ENCODE measurements at places on chromosomes 1 and 21.
A peak's percentile ranks its signal among the peaks of the same experiment; 100 is the strongest.

DNA sequence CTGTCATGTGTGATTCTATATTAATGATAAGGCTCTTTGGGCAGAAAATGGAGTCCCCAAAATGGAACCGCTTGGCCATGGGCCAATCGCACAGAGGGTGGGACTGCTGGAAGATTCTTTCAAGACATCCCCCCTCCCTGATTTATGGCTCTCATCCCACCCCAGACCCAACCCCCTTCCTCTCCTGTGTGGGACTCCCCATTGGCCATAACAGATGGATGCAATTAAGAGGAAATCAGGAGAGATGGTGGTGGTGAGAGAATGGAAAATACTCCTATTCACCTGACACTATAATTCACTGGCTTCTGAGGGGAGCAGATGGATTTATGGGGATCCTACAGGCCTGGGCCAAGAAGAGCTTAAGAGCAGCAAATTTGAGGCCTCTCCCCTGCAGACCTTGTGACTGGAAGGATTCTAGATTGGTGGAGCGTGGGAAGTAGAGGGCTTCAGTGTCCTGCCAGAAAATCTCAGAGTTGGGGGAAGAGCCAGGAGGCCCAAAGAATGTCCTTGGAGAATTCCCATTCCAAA is 1.7 kb downstream of the IGFN1 start:
- DNase-seq: peak; percentile 41

DNA sequence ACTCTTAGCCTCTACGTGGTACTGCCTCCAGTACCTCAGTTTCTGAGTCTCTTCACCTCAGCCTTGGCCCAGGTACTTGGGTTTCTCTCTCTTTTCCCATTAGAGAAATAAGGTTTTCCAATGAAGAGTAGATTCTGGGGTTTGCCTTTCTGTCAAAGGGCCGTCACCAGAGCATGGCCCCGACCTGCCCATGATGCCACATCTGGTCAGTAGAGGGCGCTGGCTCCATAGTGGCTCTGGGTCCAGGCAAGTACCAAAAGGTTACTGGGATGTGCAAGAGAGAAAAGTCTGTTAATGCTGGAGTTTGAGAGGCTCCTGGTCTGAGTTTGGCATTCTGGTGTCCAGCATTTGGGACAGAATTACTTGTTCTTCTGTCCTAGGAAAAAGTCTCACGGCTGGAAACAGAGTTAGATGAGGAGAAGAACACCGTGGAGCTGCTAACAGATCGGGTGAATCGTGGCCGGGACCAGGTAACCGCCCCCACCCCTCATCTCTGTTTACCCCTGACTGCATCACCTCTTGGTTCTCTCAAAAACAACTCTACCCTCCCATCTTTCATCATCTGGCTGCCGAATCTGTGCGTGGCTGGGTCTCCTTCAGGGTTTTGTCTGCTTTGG is 5.3 kb upstream of the TUFT1 start:
- DNase-seq: no peak

DNA sequence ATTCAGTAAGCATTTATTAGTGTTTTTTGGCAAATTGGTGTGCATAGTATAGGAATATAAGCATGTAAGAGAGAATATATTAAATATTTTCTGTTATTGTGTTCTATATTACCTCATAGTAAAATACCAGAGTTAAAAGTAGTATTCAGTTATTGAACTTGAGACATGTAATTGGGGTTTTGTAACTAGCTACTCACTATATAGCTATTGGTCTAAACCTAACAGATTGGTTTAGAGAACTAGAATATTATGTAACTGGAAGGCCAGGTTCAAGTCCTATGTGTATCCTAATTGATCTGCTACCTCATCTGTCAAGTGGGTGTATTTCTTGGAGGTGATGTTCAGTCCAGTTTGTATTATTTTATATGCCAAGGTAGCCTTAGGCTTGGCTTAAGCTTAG is 26.3 kb downstream of the CLIC4 start:
- no peak for DNase-seq

DNA sequence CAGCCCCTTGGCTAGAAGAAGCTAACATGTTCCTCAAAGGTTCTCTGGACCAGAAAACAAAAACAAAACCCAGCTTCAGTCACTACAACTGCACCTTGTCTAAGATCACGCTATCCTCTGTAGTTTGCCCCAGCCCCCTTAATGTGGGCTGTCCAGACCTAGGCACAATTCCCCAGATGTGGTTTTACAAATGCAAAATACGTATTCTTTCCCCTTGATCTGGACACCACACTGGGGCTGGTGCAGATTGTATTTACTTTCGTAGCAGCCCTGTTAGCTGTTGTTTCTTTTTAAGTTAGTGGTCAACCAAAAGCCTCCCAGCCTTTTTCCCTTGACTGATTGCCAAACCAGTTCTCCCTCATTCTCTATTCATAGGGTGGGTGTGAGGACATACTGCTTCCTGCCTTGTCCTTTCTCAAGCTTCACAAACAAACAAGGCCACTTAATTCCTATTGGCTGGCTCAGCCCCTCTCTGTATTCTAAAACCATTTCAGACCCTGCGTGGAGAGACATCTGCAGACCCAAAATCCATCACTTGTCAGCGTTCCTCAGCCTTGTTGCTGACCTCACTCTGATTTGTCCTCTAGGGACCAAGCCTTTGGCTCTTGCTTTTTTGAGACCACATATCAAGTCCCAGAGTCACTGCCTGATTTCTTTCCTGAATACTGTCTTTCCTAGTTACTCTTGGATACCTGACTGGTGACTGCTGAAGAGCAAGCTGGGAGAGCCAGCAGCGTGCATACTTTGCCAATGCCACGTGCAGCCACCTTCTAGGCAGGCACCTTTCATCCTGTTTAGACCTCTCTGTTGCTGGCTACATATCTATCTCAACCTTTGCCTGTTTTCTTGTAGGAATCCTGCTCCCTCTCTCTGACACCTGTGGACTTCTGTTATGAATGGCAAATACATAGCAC is 96.4 kb upstream of the RAB3GAP2 start:
- DNase-seq: peak; percentile 53

GRCh38 chr1:19073311-19074186 is 117.1 kb upstream of the IFFO2 start:
- no peak for DNase-seq

GRCh38 chr1:91513160-91513559 is 12.5 kb downstream of the CDC7 start:
- DNase-seq: no peak

DNA sequence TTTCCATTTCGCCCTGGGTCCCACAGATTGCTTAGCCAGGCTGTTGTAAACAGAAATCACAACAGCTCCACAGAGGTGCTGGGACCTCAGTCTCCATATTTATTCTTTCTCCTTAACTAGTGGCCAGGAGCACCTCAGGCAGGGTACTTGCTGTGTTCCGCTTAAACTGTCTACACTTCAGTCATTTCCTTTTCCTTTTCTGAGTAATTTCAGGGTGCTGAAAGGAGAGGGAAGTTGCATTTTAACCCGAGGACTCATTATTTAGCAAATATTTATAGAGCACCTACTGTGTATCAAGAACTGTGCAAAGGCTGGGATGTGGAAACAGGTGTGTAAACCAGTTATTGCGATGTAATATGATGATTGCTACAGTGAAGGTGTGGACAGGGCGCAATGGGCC is 41.9 kb downstream of the ACP6 start:
- DNase-seq: no peak

GRCh38 chr1:93446837-93447451 is 974 bp upstream of the FNBP1L start:
- DNase-seq: no peak

- DNase-seq: no peak
Observed at GRCh38 chr1:87781554-87781953, 452.9 kb downstream of the LMO4 start.

DNA sequence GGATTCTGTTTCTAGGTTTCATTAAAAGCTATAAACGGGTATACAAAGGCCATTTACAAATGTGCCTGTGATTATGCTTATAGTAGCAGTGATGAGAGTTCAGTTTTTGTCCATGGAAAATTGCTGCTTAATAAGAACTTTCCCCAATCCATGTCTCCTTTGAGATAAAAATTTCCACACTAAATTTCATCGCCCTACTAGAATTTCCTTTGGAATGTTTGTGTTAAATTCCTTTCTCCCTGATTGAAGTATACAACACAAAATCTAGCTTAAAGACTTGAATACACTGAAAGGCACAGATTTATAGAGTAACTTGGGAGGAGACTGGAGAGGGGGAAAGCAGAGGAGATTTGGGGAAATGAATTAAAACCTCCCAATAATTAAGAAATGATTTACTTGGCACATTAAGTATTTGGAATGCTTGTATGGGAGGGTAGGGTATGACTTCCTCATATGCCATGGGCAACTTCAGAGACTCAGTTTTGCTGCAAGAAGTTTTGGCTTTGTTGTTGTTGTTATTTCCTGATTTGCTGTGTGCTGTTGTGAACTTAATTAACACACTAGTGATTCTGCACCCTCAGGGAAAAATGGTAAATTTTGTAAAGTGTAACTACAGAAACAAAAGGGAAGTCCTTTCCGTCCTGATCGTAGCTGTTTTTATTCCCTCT is 157.6 kb upstream of the LMO4 start:
- DNase-seq: no peak

DNA sequence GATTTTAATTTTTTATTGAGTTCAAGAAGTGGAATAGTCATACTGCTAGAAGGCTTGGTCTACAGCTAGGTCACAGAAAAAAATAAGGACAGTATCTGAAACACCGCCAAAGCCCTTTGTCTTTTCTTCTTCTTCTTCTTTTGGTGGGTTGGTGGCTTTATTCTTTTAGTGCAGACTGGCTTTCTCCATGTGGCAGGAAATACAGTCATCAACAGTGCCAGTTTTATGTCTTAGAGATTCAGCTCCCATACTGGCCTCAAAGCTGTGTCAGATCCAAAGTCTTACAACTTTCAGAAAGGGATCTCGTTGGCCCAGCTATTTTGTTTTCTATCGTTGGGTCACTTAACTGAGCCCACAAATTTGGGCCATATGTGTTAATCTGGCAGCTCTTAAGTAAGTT is 58.2 kb downstream of the FNBP1L start:
- no peak for DNase-seq

- peak; percentile 82 for DNase-seq
Observed at GRCh38 chr1:228009828-228010775, 3.3 kb downstream of the WNT3A start.

DNA sequence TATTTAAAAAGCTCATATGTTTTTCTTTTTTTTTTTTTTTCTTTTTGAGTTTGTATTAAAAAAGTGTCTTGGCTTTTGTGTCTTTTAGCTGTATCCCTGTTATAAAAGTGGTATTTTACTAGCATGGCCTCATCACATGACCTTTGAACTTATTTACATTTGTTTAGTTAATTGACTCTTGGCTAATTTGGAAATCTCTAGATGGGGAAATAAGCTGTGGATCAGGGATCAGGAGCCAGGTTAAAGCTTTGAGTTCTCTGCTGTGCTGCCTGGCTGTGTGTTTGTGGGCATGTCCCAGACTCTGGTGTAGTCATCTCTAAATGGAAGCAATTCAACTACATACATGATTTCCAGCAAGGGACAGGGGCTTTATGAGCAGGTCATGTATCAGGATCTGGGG is 56.5 kb downstream of the HHAT start:
- DNase-seq: no peak

- DNase-seq: no peak
Observed at GRCh38 chr1:204830747-204831146, 39.9 kb upstream of the NFASC start.

- DNase-seq: no peak
Observed at GRCh38 chr1:223682502-223682901, 17.0 kb upstream of the CAPN8 start.

DNA sequence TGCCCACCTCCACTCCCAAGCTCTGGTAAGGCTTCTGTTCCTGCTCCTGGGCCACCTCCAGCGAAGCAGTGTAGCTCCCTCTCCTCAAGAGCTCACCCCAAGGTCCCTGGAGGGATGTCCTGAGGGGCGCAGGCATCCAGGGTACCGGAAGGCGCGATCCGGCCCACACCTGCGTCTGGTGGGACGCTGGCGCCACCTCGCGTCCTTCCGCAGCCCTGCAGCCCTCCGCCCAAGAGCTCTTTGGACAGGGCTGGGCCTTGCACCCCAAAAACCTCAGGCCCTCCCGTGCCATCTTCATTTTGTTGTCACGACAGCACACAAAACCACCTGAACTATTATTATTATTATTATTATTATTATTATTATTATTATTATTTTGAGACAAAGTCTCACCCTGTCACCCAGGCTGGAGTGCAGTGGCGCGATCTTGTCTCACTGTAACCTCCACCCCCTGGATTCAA is 49.2 kb upstream of the PAX7 start:
- DNase-seq: no peak

DNA sequence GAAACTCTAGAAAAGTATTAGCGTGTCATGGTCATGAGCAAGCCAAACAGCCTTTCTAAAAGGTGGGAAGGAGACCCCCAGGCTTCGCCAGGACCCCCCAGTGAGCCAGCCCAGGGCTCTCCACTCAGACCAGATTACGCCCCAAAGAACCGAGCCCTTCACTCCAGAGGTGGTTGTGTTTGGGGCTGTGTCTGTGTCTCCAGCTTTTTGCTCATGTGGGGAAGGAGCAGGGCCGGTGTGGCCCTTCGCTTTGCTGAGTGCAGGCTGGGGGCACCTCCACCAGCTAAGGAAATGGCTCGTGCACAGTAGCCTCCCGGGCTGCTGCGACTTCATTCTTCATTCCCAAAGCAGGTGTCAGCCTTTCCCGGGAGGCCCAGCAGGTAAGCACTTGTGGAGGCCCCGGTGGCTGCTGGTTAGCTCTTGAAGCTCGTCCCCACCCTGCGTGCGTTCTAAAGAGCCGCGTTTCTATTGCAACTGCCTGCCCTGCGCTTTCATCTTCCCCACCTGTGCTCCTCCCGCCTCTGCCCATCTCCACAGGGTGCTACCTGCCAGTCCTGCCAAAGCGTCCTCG is 531 bp downstream of the TSPEAR start:
- DNase-seq: no peak

DNA sequence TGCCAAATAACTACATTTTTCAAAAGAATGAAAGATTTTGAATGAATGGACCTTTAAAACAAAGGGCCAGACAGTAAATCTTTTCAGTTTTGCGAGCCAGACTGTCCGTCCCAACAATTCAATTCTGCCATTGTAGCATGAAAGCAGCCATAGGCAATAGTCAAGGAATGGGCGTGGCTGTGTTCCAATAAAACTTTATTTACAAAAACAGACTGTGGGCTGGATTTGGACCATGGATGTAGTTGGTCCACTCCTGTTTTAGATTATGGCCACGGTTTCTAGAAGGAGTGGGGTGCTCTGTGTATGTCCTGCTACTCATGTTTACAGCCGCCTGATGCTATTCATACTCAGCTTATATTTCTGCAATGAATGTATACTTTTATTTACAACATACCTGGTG is 474.7 kb downstream of the CAMTA1 start:
- no peak for DNase-seq

DNA sequence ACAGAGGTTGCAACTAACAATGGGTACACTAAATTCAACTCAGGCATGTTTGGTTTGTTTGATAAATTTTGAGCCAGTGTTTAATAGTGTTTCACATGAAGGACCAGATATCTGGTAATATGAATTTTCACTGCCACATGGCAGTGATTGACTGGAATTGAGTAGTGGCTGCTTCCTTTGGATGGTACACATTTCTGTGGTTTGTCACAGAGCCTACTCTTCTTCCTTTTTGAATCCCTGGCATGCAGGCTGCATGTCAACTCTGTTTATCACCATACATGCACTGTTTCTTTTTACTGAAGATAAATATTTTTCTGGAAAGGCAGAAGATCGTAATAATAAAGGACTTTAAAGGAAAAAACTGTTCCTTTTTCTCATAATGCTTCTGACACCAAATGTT is 35.5 kb downstream of the SDCCAG8 start:
- DNase-seq: no peak

All from kidney (tissue), 22 donors.